ENCODE measurements at places on chromosomes 7 and 10.

DNA sequence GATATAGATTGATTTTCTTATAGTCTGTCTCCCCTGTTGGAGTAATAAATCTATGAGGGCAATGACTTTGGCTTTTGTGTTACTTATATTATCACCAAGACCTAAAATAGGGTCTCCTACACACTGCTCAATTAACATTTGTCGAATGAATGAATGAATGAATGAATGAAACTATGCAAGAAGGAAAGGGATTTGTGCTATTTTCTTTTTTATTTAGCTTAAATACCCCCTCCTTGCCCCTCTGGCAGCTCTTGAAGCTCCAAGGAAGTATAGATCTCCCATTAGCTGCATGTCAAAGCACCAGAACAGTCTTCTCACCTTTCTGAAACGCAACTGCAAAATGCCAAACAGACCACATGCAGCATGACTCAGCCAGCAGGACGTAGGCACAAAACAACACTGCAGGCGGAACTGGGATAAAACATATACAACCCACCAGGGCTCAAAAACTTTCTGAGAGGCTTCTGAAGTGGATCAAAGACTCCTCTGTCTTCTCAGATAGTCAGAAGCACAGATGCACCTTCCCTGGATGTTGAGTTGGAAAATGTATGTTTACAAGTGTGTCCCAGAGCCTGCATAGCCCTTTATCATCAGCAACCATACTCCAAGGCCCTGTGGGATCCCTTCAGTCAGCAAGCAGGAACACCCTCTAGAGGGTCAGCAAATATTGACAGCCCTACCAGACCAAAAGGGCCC, 187.8 kb downstream of the NPSR1 start:
- no peak for DNase-seq

- DNase-seq: no peak
These were observed 35.8 kb upstream of the TRIM8 start for GRCh38 chr10:102608487-102608886.

DNA sequence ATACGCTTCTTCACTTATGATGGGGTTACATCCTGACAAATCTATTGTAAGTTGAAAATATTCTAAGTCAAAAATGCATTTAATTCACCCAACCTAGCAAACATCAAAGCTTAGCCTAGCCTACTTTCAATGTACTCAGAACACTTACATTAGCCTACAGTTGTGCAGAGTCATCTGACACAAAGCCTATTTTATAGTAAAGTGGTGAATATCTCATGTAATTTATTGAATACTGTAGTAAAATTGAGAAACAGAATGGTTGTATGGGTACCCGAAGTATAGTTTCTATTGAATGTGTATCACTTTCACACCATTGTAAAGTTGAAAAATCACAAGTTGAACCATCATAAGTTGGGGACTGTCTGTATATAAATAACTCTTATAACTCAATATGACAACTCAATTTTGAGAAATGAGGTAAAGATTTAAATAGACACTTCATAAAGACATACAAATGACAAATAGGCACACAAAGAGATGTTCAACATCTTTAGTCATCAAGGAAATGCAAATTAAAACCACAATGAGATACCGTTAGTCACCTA, 73.9 kb downstream of the C10orf90 start:
- DNase-seq: no peak

DNA sequence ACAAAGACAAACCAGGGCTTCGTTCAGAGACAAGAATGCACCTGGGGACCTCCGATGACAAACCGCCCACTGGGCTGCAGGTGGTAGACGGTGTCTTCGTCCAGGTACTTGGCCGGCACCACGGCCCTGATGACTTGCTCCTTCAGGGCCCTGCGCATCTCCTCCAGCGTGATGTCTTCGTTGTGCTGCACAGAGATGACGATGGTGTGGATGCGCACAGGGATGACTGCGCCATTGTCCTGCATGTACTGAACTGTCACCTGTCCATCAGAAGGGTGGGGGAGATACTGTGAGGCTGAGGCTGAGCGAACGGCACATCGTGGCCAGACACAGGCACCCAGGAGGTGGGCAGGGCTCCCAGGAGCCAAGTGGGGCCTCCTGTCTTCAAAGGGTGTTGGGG, 13.1 kb downstream of the MAT1A start:
- no peak for DNase-seq

- no peak for DNase-seq
These were observed 209.2 kb upstream of the SHH start for GRCh38 chr7:156021471-156021870.

DNA sequence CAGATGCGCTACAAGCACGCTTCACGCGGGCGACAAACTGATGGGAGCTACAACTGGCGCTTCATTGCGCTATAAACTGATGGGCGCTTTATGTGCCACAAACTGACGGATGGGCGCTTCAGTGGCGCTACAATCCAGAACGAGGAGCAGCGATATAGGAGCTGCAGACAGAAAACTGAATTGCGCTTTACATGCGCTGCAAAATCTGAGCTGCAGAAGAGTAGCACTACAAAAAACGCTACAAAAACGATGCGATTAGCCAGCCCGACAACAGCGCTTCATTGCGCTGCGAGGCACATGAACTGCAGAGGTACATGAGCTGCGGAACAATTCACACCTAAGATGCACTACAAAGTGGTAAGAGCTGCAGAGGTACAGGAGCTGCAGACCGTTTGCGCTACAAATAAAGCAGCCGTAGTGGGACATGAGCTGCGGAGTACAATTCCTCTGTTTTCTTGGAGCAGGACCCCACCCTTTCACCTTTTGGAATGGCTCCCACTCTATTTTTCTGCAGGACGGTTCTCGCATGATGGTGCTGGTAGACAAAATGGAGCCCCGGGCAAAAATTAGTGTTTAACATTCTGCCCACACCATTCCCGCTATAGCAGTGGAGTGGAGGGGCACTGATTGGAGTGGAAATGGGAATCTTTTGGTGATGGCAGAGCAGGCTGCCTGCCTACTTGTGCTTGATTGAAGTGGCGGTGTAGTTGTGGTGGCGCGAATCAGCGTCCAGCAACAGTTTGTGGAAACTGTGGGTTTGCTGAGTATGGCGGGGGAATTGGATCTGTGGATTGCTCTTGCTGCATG, 1.2 kb upstream of the SGCE start:
- no peak for DNase-seq

Data from activated CD8-positive, alpha-beta memory T cell treated with anti-CD3 and anti-CD28 coated beads for 48 hours (primary cell).